Small intestine (tissue), 16 donors: ENCODE measurements at places on chromosomes 1 and 21. TPM values are rescaled to one million over a fixed set of nuclear protein-coding genes. Genes with fewer than 3 reads are reported as not detected.

OR6N1 gene
- polyA plus RNA-seq, result not detected

SCP2 gene
- polyA plus RNA-seq, result 488 TPM

SLC5A3 gene
- polyA plus RNA-seq, result 50.6 TPM

LMOD1 gene
- 2.5 TPM for polyA plus RNA-seq

PLEKHN1 gene
- polyA plus RNA-seq, result 0.64 TPM

DNA sequence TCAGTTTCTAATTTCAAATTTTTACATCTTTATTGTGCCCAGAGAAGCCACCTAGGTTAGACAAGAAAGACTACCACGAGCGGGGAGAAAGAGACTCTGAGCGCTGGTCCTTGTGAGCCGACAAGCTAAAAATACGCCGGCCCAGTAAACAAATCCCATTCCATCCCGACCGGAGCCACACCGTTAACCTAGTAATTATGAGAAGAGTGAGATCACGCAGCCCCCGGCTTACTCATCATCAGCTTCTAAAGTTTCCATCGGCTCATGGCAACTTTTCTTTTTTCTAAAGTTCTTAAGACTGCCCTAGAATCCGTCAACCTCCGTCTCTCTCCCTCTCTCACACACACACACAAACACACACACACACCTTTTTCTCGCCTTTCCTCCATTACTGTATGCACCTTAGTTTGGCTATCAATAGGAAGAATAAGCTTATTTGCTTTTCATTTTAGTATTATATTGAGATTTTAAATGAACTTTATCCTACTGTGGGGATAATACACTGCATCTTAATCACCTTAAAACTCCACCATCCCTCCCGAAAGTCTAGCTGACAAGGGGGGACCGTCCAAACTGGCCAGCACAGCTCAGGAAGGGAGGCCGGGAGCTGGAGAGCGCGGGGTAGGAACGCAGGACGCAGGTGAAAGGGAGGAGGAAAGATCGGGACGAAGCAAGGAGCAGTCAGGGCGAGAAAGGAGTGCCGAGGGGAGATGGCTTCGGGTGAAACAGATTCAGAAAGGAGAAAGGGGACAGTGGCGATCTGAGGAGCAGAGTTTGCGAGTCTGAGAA, 728 bp downstream of the OTUD7B start:
- H3K27me3 ChIP-seq, result no peaks in the 10 kb centered on the region
- DNase-seq, result peak; percentile 68
- H3K36me3 ChIP-seq, result no peaks in the 10 kb centered on the region
- H3K27ac ChIP-seq, result peak overlapping the region; percentile 87

DNA sequence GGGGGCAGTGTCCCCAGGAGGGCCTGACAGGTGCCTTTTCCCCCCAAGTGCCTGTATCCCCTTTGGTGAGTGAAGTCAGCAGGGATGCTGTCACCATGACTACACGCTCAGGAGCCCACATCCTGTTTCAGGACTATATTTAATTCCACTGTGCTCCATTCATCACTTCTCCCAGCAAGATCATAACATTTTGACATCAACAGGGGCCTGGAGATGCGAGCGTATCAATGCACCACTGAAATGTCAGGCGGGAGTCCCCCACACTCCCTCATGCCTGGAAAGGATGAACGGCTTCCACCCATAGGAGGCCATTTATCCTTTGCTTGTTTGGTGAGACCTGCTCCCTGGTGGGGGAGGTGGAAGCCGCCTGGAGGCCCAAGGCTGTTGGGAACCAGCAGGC, 119.1 kb downstream of the PTPRU start:
- no peak overlapping the region for H3K27ac ChIP-seq
- H3K4me1 ChIP-seq, result no peaks in the 10 kb centered on the region
- DNase-seq, result no peak
- no peaks in the 10 kb centered on the region for H3K36me3 ChIP-seq
- H3K27me3 ChIP-seq, result no peaks in the 10 kb centered on the region
- H3K4me3 ChIP-seq, result no peak overlapping the region

GRCh38 chr1:244112636-244113035, 61.6 kb downstream of the ZBTB18 start:
- no peaks in the 10 kb centered on the region for H3K36me3 ChIP-seq
- H3K27me3 ChIP-seq, result no peaks in the 10 kb centered on the region
- no peak overlapping the region for H3K4me3 ChIP-seq

DNA sequence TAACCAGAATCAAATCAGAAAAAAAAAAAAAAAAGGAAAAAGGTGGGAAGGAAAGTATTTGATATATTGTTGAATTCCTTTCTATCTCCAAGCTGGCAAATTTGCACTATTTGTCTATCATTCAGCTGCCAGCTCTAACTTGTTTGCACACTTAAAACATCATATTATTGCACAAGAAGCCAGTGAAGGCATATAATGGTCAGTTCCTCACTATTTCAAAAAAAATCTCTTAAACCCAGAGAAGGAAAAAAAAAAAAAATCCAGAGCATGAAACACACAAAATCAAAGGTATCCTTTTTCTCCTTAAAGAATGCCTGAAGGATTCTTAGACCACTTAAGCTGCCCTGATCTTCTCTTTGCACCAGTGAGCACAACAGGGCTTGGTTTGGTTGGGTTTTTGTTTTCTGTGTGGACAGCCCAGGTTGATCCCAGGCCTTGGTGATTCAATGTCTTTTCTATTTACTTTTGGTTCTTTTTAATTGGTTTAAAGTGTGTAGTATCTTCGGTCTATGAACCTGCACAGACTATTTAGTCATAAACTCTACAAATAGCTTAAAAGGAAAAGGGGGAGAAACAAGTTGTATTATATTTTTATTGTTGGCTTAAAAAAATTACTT, 40.2 kb downstream of the DUSP10 start:
- no peak for DNase-seq
- H3K27me3 ChIP-seq, result no peaks in the 10 kb centered on the region
- no peak overlapping the region for H3K27ac ChIP-seq
- no peaks in the 10 kb centered on the region for H3K36me3 ChIP-seq

GRCh38 chr1:32619701-32620485, 30.5 kb downstream of the ZBTB8OS start:
- H3K36me3 ChIP-seq, result peaks cover 8% of the 10 kb centered on the region
- no peak for DNase-seq
- H3K4me1 ChIP-seq, result no peaks in the 10 kb centered on the region
- H3K4me3 ChIP-seq, result no peak overlapping the region
- H3K27me3 ChIP-seq, result no peaks in the 10 kb centered on the region

DNA sequence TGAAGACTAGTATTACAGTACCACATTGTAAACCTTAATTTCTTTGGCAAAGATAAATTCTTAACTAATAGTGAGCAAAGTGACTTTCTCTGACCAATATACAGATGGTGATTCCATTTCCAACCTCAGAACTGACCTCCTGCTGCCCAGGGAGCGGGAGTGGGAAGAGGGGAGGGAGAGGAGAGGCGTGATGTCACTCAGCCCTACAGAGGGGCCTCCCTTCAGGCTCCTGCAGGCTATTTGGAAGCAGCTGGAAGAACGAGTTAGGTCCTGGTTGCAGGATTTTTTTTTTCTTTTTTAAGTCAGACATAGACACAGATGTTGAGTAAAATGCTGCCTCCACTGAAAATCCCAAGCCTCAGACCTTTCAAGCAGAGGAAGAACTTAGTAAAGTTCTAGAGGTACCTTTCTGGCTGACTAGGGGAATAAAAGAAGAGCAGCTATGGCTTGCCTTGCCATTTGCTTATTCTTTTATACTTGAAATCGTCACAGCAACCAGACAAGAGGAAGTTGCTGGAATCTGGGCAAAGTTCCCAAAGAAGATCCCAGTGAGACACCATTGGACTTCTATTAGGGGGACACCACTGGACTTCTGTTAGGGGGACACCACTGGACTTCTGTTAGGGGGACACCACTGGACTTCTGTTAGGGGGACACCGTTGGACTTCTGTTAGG, 54.5 kb downstream of the EXO1 start:
- no peaks in the 10 kb centered on the region for H3K4me1 ChIP-seq
- H3K27me3 ChIP-seq, result no peaks in the 10 kb centered on the region
- H3K36me3 ChIP-seq, result no peaks in the 10 kb centered on the region
- H3K4me3 ChIP-seq, result no peak overlapping the region
- no peak for DNase-seq
- no peak overlapping the region for H3K27ac ChIP-seq

DNA sequence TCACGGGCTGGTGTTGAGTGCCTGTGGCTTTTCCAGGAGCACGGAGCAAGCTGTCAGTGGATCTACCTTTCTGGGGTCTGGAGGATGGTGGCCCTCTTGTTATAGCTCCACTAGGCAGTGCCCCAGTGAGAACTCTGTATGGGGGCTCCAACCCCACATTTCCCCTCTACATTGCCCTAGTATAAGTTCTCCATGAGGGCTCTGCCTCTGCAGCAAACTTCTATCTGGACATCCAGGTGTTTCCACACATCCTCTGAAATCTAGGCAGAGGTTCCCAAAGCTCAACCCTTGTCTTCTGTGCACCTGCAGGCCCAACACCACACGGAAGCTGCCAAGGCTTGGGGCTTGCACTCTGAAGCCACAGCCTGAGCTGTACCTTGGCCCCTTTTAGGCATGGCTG, 157.3 kb downstream of the MRPL39 start:
- no peaks in the 10 kb centered on the region for H3K4me1 ChIP-seq
- no peak overlapping the region for H3K27ac ChIP-seq
- H3K27me3 ChIP-seq, result no peaks in the 10 kb centered on the region
- DNase-seq, result no peak

DNA sequence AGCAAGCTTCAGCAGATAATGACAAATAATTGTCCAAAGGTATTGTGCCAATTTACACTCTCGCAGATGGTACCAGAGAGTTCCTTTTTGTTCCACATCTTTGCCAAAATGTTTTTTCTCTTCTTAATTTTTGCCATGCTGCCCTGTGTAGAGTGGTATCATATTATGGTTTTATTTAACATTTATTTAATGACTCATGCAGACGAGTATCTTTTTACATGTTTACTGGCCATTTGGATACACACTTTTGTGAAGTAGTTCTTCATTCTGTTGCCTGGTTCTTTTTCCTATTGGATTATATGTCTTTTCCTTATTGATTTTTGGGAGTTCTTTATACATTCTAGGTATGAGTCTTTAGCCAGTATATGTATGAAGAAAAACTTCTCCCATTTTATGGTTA, 151.1 kb downstream of the PCNX2 start:
- no peaks in the 10 kb centered on the region for H3K27me3 ChIP-seq
- DNase-seq, result no peak
- no peak overlapping the region for H3K27ac ChIP-seq
- no peaks in the 10 kb centered on the region for H3K4me1 ChIP-seq

DNA sequence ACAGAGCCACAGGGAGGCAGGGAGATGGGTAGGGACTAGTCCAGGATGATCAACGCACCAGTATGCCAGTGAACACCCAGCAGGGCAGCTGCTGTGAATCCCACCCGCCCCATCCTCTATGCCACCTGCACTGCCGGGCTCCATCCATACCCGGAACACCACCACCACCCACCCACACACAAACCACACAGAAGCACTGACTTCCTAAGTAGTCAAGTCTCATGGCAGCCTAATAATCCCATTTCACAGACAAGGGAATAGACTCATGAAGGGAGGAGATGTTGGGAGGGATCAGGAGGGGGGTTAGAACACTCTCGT, 6.3 kb downstream of the DRAXIN start:
- DNase-seq, result no peak
- H3K36me3 ChIP-seq, result no peaks in the 10 kb centered on the region
- H3K4me1 ChIP-seq, result no peaks in the 10 kb centered on the region
- no peak overlapping the region for H3K27ac ChIP-seq

DNA sequence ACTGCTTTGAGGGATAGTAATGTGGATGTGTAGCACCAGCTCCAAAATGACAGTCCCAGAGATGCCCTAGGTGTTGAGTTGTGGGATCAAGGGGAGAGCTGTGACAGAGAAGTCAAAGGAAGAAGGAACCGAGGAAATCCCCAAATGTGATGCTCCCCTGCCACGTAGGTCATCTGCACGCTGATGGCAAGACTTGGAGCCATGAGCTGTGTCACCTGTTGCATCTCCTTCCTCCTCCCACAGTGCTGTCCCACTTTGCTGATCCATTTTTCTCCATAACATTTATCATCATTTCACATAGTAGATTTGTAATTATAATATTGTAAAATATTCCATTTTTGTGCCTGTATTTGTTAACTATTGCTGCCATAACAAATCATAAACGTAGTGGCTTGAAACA, 17.6 kb upstream of the RCAN1 start:
- no peak for DNase-seq
- peaks cover 3% of the 10 kb centered on the region for H3K27me3 ChIP-seq
- no peaks in the 10 kb centered on the region for H3K36me3 ChIP-seq
- H3K4me1 ChIP-seq, result no peaks in the 10 kb centered on the region

GRCh38 chr1:235023711-235024439, 104.8 kb downstream of the TOMM20 start:
- no peak overlapping the region for H3K4me3 ChIP-seq
- no peaks in the 10 kb centered on the region for H3K4me1 ChIP-seq
- DNase-seq, result no peak
- H3K27ac ChIP-seq, result no peak overlapping the region

DNA sequence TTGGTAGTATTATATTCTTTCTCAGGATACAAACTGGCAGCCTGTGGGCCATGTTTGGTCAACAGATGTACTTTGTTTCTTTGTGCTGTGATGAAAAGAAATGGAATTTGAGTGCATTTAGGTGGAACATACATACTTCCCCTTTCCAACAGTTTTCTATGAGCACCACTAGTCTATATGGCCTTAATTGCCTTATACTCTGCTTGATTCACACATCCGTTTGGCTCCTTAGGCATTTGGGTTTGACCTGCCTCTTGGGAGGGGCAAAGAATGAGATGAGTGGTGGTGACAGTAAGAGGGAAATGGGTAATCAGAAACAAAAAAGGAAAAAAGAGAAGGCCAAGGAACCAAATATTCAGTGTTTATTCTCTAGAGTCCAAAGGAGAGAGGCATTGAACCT, 17.0 kb downstream of the CFAP126 start:
- peaks cover 24% of the 10 kb centered on the region for H3K36me3 ChIP-seq
- no peaks in the 10 kb centered on the region for H3K4me1 ChIP-seq
- H3K27me3 ChIP-seq, result no peaks in the 10 kb centered on the region

- H3K4me3 ChIP-seq, result no peak overlapping the region
- no peaks in the 10 kb centered on the region for H3K36me3 ChIP-seq
- H3K27ac ChIP-seq, result no peak overlapping the region
These were observed 384.6 kb downstream of the PLPP3 start for GRCh38 chr1:56194701-56195300.

DNA sequence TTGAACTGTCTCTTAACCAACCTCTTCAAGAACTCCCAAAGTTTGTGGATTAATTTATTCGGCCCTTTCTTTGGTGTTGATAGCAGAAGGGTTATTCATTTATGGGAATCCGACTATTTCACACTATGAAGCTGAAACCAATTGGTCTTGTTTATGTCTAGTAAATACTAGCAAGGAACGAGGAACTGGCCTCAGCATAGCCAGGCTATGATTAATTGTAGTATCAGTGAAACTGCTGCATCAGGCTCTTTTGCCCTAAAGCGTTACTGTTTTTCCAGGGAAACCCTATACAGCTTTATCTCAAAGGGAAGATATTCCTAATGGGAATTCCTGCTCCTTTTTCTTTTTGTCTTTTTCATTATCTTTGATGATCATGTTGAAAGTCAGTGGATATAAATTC, 35.1 kb downstream of the CLEC20A start:
- no peaks in the 10 kb centered on the region for H3K27me3 ChIP-seq
- peaks cover 2% of the 10 kb centered on the region for H3K36me3 ChIP-seq
- H3K4me1 ChIP-seq, result no peaks in the 10 kb centered on the region

GRCh38 chr1:37940299-37940947, 6.4 kb downstream of the INPP5B start:
- H3K36me3 ChIP-seq, result no peaks in the 10 kb centered on the region
- H3K27ac ChIP-seq, result peak overlapping the region; percentile 14
- peak; percentile 49 for DNase-seq
- no peak overlapping the region for H3K4me3 ChIP-seq
- no peaks in the 10 kb centered on the region for H3K4me1 ChIP-seq

- H3K36me3 ChIP-seq, result no peaks in the 10 kb centered on the region
- H3K27me3 ChIP-seq, result no peaks in the 10 kb centered on the region
- no peak for DNase-seq
- H3K27ac ChIP-seq, result no peak overlapping the region
- no peaks in the 10 kb centered on the region for H3K4me1 ChIP-seq
- no peak overlapping the region for H3K4me3 ChIP-seq
These were observed 270.0 kb upstream of the BRINP3 start for GRCh38 chr1:190747704-190748103.
